ENCODE measurements at places on chromosomes 2 and 18. TPM values are rescaled to one million over a fixed set of nuclear protein-coding genes. Genes with fewer than 3 reads are reported as not detected.

The EFHD1 gene
- total RNA-seq = 0.42 TPM

The ST8SIA5 gene
- under 0.01 TPM for total RNA-seq

The FAM237A gene
- not detected for total RNA-seq

The MYOM1 gene
- total RNA-seq = 0.94 TPM

The CD28 gene
- total RNA-seq = 85.3 TPM

The ALPI gene
- not detected for total RNA-seq
